ENCODE measurements at places on chromosomes 2 and 18.

GRCh38 chr2:241445426-241445825 is 63.0 kb downstream of the STK25 start:
- DNase-seq: no peak

DNA sequence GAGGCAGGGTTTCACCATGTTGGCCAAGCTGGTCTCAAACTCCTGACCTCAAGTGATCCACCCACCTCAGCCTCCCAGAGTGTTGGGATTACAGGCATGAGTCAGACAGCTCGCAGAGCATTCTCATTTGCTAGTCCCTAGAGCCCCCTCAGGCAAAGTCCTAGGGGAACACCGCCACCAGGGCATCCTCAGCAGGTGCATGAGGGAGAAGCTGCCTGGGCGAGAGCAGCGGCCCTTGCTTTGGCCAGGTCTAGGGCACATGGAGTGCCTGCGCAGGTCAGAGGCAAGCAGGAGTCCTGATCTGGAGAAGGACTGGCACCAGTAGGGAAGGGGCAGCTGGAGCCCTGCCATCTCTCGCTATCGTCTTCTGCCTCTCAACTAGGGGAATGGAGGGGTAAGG is 32.4 kb downstream of the NGEF start:
- no peak for DNase-seq

GRCh38 chr2:14661163-14661562 is 28.6 kb downstream of the LRATD1 start:
- no peak for DNase-seq

DNA sequence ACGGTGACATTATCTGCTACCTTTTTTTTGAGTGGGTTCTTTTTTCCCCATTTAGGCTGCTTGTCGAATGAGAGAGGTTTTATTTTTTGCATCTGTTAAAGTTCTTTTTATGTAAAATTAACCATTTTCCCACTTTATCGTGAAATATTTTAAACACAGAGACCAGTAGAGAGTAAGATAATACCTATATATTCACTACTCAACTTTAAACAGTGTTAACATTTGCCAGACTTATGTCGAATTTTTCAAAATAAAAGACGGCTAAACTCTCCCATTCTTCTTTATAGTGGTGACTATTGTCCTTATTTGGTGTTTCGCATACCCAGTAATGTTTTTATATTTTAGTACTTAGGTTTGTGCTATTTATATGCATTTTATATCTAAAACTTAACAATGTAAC is 743 bp upstream of the PUS10 start:
- DNase-seq: no peak

DNA sequence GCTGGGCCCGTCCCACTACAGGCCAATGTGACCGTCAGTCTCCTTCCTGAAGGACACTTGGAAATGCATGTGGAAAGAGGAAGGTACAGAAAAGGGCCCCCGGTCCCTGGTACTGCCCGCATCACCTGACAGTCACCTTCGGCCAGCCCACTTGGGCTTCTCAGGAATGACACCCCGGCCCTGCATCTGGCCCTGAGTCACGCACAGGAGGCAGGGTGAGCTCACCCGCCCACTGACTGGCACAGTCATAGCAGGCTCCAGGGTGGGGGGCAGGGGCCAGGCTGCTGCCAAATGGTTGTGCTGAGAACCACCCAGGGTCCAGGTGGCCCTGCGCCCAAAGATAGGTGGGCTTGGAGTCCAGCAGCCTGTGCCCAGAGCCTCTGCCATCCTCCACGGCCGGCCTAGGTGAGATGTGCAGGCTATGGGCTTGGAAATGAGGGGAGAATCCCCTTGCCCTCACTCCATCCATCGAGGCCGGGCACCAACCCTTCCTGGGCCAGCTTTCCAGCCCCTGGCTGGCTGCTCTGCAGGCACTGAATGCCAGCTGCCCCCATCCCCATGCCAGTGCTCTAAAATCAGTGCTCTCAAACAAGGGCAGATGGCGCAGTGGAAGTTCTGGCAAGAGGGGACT is 14.1 kb downstream of the EMX1 start:
- no peak for DNase-seq

GRCh38 chr2:46871976-46872381 is 43.6 kb downstream of the MCFD2 start:
- DNase-seq: no peak

- no peak for DNase-seq
These were observed 65.8 kb upstream of the PIEZO2 start for GRCh38 chr18:11215216-11215615.

GRCh38 chr2:241000831-241001321 is 2.5 kb downstream of the SNED1 start:
- DNase-seq: no peak

DNA sequence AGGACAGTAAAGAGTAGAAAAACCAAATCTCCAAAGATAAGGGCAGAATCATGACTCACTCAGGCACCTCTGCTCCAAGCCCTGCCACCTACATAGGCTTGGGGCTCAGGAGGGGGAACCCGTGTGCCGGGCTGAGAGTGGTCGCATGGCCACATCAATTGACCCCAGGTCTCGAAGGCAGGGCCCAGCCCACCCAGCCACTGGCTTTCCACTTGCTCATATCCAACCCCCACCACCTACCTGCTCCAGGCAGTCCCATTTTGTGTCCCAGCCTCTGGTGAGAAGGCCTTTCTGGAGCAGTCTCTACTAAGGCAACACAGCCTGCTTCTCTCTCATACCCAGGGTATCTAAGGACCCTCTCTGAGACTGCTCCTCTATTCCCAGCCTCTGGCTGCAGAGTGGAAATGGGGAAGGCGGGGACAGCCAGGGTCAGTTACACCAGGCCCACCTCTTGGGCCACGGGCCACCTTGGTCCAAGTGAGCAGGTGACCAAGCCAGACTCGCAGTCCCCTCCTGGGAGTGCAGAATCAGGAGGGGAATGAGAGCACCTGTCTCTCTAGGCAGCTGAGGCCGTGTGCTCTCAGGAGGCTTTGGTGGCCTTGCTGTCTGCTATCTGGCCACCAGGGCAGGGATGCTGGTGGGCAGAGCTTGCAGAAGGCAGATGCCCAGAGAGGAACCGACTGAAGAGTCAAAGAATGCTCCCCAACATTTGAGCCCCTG is 20.8 kb downstream of the TFCP2L1 start:
- DNase-seq: no peak

DNA sequence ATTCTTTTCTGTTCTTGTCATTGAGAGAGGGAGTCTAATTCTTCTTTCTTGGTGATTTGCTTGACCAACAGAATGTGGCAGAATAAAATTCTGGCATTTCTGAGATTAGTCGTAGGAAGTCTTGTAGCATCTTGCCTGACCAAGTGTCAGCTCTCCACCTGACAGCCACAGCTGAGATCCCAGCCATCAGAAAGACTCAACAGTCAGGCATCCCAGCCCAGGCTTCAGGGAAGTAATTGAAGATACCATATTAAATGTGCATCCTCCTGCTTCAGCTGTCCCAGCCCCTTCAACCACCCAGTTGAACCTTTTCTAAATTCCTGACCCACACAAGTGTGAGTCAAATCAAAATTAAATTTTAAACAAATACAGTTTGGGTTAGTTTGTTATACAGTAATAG is 208.3 kb downstream of the PIK3C3 start:
- DNase-seq: no peak

DNA sequence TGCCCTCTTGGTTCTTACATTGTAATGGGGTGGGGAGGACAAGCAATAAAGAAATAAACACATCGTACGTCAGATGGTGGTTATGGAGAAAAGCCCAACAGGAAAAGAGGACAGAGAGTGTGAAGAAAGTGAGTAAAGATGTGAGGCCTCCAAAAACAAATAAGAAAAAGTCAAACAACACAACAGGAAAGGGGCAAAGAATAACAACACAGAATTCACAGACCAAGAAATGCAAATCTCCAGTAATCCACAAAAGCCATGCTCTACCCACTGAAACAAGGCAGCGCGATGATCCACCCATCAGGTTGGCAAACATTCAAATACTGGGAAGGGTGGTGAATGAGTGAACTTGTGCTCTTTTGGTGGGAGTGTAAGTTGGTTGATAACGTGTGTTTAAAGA is 16.7 kb upstream of the DUSP2 start:
- DNase-seq: peak; percentile 35

DNA sequence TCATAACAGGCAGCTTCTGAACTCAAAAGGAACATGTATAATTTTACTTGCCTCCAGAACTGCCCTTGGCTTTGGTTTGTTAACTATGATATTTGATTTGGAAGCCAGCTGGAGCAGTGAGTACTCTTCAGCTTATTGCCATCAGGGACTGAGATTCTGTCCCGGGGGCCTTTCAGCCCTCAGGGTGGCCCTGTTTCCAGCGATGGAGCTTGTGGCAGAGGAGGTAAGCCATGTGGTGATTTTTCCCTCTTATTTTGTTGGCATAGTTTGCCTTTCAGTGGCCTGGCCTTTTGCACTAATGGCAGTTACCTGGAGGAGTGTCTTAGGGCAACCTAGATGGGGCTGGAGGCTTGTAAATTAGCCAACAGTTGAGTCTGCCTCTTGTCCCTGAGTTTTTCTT is 1955.0 kb upstream of the LRRTM1 start:
- DNase-seq: no peak

DNA sequence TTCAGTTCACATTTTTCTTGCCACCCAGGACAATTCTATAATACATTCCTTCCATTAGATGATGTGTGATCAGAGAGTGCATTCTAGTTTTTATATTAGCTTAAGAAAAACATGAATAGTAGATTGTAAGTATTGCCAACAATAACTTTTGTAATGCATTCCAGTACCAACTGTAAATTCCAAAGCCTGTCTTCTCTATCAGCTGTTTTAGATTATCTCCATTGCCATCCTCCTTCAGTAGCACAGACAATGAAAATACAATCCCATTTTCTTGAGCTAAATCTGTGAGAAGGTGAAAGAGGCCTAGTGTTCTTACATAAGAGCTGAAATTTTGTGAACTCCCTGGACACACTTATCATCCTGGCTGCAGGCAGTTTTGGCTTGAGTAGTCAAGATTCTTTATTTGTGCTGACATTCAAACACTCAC is 103.9 kb downstream of the CCBE1 start:
- DNase-seq: no peak

GRCh38 chr2:195363496-195363895 is 293.5 kb upstream of the SLC39A10 start:
- DNase-seq: no peak

DNA sequence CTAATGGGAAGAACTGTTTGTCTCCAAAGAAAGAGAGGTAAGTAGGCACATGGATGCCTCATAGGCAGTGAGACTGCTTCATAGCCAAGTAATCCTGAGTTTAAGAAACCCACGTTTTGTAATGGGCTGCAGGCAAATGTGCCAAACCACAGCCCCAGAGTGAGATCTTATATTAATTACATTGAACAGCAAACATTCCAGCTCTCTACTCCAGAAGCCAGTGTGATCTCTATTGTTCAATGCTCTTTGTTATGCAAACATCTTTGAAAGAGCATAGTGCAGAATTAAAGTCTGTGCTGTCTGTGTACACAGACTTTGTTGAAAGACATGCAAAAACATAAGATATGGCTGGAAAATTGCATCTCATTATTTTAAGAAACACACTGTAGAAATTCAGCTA is 720.8 kb upstream of the REG3G start:
- DNase-seq: no peak

GRCh38 chr2:181573140-181573736 is 83.7 kb downstream of the CERKL start:
- DNase-seq: no peak

DNA sequence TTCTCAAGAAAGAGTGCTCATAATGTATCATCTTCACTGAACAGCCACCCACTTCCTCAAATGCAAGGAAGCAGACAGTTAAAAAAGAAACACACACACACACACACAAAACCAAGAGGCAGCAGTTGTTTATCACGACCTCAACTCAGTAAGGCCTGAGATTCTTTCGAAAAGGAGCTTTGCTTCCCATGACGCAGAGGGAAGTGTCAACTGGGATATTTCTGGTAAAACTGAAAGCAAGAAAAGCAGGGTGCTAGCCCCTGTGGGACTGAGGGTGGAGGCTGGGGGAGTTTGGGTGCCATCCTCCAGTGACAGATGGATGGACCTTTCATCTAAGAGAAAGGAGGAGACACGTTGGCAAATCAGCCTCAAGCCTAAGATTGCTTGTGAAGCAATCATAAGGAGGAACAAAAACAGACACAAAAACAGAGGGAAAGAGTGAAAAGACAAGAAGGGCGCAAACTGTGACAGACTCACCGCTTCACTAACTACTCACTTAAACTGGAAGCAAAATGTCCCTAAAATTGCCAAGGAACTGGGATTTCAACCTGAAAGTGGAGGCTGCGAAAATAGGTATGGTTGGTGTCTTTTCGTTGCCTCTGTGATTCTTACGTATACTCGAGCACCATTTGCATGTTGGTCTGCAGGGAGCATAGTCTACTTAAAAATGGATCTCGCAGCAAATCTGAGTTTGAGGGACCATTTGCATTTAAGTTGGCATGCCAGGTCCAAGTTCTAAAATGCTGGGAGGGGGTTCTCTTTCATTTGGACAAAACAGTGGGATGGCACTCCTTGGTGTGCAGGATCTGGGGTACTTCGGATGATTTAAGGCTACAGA is at the start of gene ARHGAP25:
ARHGAP25 (plus strand) TSS at position 124 of the 838 bp plus-strand sequence; CDS start at position 513, 389 bp downstream.
- no peak for DNase-seq

- peak; percentile 31 for DNase-seq
These were observed 18.0 kb downstream of the C2orf74 start for GRCh38 chr2:61179701-61180639.

GRCh38 chr2:218944759-218945404 is 14.6 kb upstream of the CDK5R2 start:
- DNase-seq: no peak

DNA sequence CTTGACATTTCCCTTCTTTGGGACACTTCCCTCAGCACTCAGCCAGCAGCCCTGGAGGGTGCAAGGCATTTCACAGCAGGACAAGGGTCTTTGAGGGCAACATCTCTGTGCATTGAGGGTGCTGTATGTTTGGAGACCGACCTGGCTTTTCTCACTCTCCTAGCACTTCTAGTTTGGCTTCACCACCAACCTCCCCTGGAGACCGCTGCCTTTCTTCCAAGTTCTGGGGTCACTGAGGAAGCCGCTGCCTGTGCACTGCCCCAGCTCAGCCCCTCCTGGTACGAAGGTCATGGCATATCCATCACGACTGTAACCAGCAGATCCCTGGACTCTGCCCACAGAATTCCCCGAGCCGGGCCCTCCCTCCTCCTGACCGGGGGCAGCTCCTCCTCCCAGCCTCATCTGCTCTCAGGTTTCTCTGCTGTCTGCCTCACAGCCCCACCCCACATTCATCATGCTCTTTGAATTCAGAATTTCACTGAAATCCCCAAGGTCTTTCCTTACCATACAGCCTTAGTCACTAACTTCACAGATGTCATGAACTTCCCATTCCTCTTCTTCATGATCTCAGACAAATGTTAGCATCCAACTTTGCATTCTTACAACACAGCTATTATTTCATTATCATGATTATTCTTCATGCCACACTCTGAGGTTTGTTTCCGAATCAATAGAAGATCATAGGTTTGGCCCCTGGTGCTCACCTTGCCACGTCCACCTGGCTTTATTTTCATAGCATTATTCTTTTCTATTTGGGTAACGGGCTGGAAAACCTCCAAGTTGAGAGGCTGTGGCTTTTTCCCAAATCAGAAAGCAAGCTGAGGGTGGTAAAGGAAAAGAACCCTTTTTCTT is 113.0 kb upstream of the COPS8 start:
- no peak for DNase-seq

- no peak for DNase-seq
These were observed 125.3 kb upstream of the ZEB2 start for GRCh38 chr2:144645083-144645778.

- DNase-seq: no peak
These were observed 20.7 kb downstream of the CCDC150 start for GRCh38 chr2:196660244-196660643.

- peak; percentile 4 for DNase-seq
These were observed 1074.4 kb upstream of the GYPC start for GRCh38 chr2:125581557-125581956.

GRCh38 chr2:3547915-3548314 is 10.2 kb downstream of the RNASEH1 start:
- DNase-seq: no peak

- no peak for DNase-seq
These were observed 330.2 kb upstream of the NRP2 start for GRCh38 chr2:205352094-205352493.

Data from hematopoietic multipotent progenitor cell treated with erythropoietin and hydrocortisone succinate and interleukin-3 and kit ligand, for 17 days (in vitro differentiated cells).